CD4-positive, alpha-beta T cell treated with Interleukin-1 beta for 1 hour (primary cell): ENCODE measurements at places on chromosomes 5 and 9.

DNA sequence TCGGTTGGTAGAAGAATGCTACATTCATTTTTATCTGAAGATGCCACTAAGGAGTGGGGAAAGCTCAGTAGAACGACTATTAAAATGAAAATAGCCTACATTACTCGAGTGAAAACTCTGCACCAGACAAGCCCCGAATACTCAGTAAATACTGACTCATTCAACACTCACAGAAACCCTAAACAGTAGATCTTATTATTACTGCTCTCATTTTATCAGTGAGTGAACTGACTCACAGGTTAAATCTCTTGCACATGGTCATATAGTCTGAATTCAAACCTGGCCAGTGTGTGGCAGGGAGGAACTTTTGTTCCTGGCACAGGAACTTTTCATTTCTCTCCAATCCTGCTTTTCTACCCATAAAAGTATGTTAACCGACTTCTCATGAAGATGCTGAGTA, 9.6 kb upstream of the PAPPA start:
- no peak for DNase-seq

- DNase-seq = no peak
These were observed 549.0 kb upstream of the NUDT12 start for GRCh38 chr5:104111632-104112031.

- no peak for DNase-seq
These were observed 51.3 kb downstream of the TMEM167A start for GRCh38 chr5:83025690-83026478.

- no peak for DNase-seq
These were observed 213.2 kb downstream of the TRIO start for GRCh38 chr5:14356305-14356704.

- DNase-seq = no peak
These were observed 3.6 kb upstream of the FOXD1 start for GRCh38 chr5:73452215-73452614.

DNA sequence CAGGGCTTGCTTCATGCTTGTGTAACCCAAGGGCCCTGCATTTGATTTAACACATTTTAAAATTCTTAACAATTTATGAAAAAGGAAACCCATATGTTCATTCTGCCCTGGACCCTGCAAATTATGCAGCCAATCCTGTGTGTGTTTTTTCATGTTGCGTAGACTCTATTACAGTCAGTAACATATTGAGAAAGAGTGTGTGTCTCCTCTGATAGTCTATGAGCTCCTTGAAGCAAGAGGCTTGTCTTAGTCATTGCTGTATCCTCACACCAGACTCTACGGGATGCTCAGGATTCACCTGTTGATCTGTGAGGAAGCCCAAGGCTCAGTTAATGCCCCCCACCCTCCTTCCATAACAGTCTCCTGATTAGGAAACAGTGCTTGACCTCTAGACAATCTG, 177.3 kb upstream of the DMAC1 start:
- DNase-seq = no peak

DNA sequence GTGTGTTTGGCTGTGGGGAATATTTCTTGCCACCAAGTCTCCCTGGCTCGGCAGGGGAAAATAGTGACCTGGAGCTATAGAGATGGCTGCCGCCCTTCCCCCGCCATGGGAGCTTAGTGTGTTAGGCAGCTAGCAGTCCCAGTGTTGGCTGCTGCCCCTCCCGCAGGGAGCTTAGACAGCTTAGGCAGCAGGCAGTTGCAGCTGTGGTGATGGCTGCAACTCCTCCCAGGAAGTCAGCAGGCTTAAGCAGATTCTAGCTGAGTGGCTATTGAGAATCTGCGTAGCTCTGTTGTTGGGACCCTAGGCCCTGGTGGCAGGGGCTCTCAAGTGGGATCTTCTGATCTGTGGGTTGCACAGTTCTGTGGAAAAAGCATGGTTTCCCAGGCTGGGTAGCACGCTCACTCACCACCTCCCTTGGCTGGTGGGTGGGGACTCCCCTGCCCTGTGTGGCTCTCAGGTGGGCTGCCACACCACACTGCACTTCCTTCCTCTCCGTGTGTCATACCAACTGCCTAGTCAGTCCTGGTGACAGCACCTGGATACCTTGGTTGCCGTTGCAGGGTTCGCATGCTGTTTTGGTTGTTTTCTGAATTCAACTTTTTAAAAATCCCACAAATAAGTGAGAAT, 9.3 kb downstream of the OR1N2 start:
- DNase-seq = no peak

DNA sequence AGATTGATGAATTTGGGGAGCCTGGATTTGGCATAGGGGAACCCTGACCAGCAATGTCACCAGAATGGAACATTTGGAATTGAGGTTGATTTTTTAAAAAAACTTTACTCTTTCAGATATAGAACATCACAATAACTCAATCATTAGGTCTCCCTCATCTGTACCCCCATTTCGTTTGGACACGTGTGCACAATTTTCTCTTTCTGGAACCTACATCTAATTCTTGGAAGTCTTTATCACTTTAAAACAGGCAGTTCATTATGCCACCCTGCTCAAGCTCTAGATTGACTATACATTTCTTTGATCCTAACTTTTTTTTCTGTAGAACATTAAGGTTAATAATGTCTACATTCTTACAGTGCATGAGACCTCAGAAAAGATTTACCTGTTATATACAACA, 3.7 kb upstream of the SSBP2 start:
- no peak for DNase-seq

DNA sequence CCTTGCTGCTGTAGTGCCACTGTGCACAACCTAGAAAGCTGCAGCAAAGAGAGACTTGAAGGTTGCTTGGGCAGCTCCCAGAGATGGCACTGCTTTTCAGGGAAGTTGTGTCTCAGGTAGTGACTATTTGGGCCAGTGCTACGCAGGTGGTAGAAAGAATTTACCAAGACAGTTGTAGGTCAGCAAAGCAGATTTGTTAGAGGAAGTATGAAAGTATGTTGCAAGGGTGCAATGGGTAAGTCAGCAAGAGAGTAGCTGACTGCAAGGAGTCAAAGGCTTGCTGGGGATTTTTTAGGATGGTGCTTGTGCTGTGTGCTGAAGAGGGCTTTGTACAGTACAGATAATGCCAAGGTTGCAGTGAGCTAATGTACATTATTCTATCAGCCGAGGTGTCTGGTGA, 33.5 kb upstream of the SPARC start:
- DNase-seq = no peak

DNA sequence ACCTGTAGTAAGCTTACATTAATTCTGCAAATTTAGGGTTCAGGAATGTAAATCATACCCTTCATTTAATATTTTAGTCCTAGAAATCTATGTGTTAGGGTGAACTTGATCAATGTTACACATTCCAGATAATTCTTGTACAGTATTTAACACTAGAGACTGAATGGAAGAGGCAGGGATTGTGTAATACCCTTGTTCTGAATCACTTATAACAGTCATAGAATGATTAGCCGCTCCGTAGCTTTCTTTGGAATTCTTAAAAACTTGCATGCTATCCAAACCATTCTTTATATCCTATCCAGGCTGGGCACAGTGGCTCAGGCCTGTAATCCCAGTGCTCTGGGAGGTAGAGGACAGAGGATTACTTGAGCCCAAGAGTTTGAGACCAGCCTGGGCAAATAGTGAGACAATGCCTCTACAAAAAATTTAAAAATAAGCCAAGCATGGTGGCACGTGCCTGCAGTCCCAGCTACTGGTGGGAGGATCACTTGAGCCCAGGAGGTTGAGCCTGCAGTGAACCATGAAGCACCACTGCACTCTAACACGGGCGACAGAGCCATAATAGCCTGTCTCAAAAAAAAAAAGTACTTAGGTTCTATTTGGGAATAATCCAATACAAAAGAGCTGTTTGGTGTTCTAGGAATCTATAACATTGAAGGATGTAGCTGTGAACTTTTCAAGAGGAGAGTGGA, 8.3 kb downstream of the ZNF483 start:
- DNase-seq = no peak

- no peak for DNase-seq
These were observed 28.8 kb downstream of the SLC25A25 start for GRCh38 chr9:128096616-128097536.

DNA sequence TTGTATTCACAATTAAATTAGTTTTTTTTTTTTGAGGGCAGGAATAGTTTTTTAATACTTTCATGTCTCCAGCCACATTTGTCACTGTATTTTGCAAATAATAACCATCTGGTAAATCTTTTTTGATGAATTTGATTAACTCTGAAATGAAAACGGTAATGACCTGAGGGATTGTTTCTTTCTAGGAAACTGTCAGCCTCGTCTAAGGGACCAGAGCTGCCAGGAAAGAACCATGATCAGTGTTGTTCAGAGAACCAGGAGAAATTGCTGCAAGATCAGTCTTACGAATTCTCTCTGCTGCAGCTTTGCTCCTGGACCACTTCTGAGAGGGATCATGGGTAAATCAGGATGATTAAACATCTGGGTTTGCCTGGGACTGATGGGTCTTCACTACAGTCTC, 114.5 kb upstream of the TAF11L2 start:
- DNase-seq = no peak

- peak; percentile 4 for DNase-seq
These were observed 73.4 kb upstream of the BOD1 start for GRCh38 chr5:173689737-173690360.

DNA sequence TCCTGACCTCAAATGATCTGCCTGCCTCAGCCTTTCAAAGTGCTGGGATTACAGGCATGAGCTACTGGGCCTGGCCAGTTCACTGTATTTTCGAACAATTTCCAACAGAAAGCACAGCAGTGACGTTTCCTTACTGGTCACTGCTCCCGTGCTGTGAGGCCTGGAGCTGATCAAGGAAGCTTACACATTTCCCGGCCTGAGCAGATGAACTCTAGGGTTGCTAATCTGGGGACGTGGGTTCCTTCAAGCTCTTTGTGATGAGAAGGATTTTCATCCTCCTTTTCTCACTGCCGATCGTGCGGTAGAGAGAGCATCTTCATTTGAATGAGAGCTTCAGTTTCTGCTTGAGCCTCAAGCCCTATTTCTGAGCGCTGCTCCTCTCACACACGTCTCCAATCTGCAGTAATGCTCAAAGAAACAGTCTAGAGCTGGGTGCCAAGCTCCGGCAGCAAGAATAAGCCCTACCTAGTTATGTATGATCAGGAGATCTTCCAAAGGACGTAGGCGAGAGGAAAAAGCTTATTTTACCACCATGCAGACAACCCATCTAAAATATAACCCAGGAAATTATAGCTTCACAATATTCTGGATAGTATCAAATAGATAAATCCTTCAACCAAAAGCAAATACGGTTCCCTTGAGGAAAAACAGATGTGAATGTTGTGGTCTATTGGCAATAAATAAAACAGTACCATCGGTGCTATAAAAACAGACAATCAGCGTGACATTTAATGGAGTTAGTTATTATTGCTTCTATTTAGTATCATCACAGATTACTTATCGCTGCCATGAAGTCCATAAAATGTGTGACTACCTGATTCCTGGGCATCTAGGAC, 7.3 kb upstream of the SPATA24 start:
- DNase-seq = no peak

DNA sequence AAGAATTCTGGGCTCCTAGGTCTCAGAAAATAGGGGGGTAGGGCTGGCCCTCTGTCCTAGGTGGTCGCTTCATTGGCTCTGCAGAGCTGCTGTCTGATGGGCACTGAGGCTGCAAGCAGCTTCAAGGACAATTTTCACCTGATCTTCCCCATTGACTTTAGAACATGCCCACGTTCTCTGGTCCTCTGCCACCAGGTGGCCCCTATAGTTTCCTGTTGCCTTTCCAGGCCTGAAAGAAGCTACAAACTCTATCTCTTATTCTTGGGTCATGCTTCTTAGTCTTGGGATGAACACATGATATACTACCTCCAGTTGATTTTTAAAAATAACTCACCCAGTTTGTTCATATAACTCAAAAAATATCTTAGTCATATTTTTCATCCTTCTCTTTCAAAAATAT, 26.3 kb downstream of the SPZ1 start:
- peak; percentile 18 for DNase-seq
